ENCODE measurements at places on chromosomes 5 and 9.

GRCh38 chr5:68441309-68442073, 225.9 kb downstream of the PIK3R1 start:
- DNase-seq, result no peak

DNA sequence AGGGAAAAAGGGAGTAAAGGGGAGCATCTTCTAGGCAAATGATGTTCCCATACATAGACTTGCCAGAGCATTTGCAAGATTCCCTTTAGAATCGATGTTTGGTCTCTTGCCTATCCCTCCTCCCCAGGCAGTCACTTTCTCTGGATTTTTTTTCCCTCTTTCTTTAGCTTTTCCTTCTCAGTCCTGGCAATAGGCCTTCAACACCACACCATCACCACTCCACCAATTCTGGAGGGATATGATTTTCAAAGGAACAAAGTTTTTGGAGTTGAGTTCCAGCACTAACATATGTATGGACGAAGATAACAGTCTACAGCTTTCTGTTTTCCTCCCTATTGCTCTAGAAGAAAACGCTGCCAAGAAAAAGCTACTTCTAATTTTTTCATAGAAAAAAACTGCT, 377.4 kb downstream of the PDE4D start:
- DNase-seq, result no peak

DNA sequence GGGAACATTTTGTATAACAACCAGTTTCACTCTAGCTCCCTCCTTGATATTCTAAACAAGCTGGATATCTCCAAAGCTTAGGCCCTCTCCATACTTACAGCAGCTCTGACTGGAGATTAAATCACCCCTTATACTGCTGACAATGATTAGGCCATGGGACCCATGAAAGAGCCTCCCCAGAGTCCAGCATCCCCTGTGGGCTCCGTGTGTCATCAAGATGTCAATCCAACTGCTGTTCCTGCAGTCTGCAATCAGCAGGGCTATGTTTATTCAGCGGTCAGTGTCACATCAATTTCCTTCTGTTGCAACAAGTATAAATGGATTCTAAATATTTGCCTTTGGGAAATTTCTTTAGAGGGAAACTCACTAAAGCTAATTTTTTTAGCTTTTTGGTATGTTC, 26.6 kb downstream of the PCDHAC2 start:
- DNase-seq, result no peak

DNA sequence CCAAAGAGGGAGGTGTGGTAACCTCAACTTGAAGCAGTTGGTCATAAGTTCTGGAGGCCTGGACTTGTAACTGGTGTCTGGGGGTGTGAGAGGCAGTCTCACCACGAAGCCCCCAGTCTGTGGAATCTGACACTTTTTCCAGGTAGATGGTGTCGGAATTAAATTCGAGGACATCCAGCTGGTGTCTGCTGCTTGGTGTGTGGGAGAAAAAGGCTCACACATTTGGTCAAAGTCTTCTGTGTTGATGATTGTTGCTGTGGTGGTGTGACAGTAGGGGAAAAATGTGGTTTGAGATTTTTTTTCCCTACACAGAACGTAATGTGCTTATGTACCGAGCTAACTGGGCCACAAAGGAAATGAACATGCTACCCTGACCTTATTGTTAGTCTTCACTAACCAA, 251.9 kb downstream of the MAT2B start:
- no peak for DNase-seq

DNA sequence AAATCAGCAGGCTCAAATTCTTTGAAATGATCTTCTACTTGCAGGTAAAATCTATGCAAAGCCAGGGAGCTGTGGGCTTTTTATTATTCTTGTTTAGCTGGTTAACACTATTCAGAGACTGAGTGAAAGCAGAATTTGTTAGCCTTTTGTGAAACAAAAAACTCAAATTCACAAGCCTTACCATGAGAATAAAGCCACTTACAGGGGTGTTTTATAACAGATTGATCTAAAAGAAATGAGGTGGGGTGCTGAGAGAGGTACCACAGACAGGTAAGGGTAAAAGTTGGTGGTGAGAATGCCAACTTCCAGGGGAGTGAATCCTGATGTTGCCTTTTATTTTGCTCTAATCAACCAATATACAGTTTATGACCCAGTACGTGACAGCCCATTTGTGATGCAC, 1585.6 kb downstream of the EFNA5 start:
- no peak for DNase-seq

- DNase-seq, result no peak
Measured at GRCh38 chr9:5361326-5362010, 21.8 kb upstream of the RLN1 start.

GRCh38 chr5:54304040-54304439, 6.3 kb downstream of the ARL15 start:
- DNase-seq, result no peak

- no peak for DNase-seq
Measured at GRCh38 chr5:150589862-150590601, 50.4 kb upstream of the SYNPO start.

GRCh38 chr9:99189887-99190596, 31.7 kb downstream of the ALG2 start:
- no peak for DNase-seq

DNA sequence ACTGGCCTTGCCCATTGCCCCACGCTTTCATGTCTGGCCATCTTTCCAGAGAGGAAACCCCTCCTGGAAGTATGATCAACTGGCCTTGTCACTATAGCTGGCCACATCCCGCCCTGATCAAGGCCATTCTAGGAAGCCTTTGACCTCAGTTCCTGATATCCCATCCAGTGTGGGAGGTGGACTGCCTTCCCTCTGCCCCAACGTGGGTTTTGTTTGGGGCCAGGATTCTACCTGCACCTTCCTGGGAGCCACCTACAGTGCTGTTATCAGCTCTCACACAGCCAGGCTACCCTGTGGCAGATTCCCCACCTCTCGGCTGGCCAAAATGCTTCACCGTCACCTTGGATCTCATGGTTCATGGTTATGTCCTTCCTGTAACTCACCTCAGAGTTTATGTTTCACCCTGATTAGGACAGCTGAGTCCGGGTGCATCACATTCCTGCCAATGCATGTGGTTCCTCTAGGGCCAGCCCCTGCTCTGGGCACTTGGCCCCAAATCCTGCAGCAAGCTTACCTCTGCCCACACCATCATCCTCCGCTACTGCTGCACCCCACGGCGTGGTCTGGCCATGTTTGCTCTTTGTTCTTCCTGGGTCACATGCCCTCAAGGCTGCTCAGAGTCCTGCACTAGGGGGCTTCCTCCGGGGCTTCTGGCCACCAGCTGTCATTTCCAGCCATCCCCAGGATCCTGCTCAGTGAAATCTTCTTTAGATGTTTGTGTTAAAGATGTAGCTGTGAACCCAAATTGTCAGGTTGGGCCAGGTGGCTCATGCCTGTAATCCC, 24.2 kb upstream of the S1PR3 start:
- no peak for DNase-seq

GRCh38 chr9:92671323-92671722, 1.4 kb upstream of the IPPK start:
- DNase-seq, result peak; percentile 14

DNA sequence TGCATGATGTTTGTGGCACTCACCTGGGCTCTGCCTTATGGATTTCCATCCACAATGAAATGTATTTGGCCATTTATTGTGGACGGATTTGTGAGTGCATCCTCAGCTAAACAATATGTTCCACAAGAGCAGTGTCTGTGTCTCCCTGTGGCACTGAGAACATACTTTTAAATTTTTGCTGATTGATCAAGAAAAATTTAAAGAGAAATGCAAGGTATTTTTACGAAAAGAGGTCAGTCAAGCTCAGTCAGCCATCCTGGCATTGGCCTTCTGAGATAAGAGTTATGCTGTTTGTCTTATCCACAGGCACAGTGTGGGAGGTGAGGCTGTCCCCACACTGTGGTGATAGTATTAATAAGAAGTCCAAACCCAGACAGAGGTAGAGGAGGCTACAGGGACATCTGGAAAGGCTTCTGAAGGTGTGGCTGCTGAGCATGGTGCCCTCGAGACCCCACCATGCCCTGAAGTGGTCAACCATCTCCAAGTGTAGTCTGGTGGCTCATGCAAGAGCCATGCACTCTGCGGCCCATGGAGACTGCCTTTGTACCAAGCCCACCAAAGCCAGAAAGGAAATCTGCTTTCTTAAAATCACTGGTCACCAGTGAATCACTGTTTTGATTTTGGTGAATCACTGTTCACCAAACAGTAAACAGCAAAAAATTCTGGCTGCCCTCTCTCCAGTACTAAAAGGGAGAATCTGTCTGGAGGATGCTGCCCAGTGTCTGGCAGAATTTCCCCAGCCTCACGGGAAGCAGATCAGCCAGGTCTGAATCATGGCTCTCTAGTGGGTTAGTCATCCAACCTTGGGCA, 28.8 kb downstream of the SPOCK1 start:
- peak; percentile 51 for DNase-seq

- no peak for DNase-seq
Measured at GRCh38 chr5:96278981-96279380, 154.1 kb downstream of the PCSK1 start.

- no peak for DNase-seq
Measured at GRCh38 chr5:14429101-14430050, 152.2 kb upstream of the OTULINL start.

DNA sequence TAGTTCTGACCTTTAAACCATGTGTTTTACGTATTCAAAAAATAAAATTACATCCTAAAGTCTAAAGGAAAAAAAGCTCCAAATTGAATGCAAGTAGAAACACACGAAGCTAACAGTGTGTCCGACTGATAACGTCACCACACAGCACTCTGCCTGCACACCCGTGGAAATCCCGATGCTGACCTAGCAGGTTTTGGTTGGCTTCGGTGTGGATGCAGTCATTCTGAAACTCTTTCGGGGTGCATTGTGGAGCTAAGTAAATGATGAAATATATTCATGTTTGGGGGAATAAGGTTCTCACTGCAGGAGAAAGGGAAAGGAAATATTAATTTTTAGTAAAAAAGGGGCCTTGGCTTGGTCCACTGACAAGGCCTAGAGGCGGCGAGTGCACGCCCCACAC, 2.0 kb downstream of the RASGEF1C start:
- DNase-seq, result no peak

- DNase-seq, result no peak
Measured at GRCh38 chr9:114123031-114123977, 24.2 kb upstream of the KIF12 start.

DNA sequence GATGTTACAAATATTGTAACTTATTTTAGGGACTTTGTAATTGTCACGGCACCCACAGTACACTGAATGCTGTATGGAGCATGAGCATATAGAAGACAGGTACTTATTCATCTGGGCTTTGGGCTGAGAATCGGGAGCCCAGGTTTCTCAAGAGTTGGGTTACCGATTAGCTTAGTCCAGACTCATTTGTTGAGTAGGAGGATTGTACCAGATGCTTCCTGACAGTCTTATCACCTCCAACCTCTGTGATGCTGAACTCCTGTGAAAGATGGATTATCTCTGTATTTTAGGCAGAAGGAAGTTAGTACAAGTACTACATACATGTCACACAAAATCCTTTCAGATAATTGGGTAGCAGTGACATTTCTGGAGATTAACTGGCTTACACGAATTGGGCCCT, 79.2 kb downstream of the SV2C start:
- DNase-seq, result no peak

- DNase-seq, result no peak
Measured at GRCh38 chr5:177346820-177347219, 4.6 kb downstream of the LMAN2 start.

DNA sequence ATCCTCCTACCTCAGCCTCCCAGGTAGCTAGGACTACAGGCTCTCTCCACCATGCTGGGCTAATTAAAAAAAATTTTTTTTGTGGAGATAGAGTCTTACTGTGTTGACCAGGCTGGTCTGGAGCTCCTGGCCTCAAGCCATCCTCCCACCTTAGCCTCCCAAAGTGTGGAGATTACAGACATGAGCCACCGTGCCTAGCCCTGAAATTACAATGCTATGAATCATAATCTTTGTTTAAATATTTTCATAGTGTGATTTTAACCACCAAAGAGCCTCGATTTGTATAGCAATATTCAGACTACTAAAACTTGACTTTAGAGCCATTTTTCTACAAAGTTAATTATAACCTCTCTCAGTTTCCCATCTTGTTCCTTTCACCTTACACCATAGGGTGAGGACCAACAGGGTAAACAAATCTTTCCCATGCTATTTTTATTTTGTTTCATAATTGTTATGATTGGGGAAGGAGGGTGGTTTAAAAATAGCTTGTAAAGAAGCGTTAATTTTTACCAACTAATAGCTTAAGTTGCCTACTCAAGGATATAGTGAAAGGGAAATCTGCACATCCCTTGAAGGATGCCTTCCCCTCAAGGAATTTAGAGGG, 32.7 kb downstream of the UBE2D2 start:
- DNase-seq, result no peak

DNA sequence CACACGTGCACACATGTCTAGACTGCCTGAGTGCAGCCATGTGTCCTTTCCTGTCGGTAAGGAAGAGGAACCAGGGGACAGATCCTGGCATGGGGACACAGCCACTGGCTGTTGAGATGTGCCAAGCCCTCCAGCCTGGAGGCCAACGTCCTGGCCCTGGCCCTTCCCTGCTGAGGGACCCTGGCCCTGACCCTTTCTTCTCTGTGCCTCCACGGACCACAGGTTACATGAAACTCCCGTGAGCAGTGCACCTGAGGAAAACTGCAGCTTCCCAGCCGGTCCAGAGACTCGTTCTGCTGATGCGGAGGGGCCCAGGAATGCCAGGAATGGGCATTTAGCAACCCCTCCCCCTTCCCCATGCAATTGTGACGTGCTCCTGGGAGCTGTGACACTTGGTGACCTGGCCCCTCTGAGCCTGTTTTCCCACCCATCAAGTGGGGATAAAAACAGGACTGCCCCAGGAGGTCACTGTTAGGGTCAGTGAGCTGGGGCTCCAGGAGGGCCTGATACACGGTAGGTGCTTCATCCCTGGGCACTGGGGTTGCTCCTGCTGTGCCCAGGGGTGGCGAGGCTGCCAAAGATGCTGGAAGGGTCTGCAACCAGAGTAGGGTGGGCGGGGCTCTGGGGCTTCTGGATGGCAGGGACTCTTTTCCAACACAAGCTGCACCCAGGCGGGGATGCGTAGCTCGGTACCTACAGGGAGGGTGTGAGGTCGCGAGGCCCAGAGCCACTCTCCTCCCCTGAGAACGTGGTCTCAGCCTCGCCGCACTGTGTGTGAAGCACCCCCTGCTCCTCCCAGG, 151.5 kb downstream of the C9orf50 start:
- no peak for DNase-seq

DNA sequence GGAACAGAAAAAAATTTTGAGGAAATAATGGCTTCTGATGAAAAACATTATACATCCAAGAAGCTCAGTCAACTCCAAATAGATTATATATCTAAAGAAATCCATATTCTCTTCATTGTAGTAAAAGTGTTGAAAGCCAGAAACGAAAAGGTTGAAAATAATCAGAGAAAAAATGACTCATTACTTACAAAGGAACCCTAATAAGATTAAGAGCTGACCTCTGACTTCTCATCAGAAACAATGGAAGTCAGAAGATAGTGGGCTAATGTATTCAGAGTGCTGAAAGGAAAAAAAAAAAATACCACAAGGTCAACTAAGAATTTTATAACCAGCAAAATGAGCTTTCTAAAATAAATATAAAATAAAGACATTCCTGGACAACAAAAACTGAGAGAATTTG, 60.0 kb downstream of the HSD17B4 start:
- DNase-seq, result no peak

All from HTR-8/SVneo (cell line).